Activated T-helper 2 cell treated with anti-CD3 and anti-CD28 coated beads, Interferon-gamma antibody, Interleukin-2, Interleukin-4, amounts not matched to agents 10 μg/mL and 5 μg/mL and 100 μg/mL, durations not matched to agents 14 hours and 24 hours and 36 hours (primary cell): ENCODE measurements at places on chromosomes 6 and 20. TPM values are rescaled to one million over a fixed set of nuclear protein-coding genes. Genes with fewer than 3 reads are reported as not detected.

CHRNA4 gene
- total RNA-seq = not detected in 2 replicates

TNXB gene
- 4.3 and 5.0 TPM in 2 replicates for total RNA-seq

SLC17A1 gene
- total RNA-seq = 0.32 and 0.34 TPM in 2 replicates

BTN2A1 gene
- 20.2 and 23.0 TPM in 2 replicates for total RNA-seq

CAP2 gene
- not detected in 2 replicates for total RNA-seq

SLC32A1 gene
- not detected in 2 replicates for total RNA-seq
